ENCODE measurements at places on chromosomes 13 and 19. TPM values are rescaled to one million over a fixed set of nuclear protein-coding genes. Genes with fewer than 3 reads are reported as not detected.

Gene ZNF324B
- 11.9 TPM for total RNA-seq

Gene RASGRP4
- 0.43 TPM for total RNA-seq

Gene PRR19
- 2.8 TPM for total RNA-seq

Gene FGF22
- total RNA-seq = 0.84 TPM

Gene ZNF749
- 26.1 TPM for total RNA-seq

Gene ZNF681
- total RNA-seq = 11.5 TPM

Gene ZNF730
- 26.2 TPM for total RNA-seq

Gene KIR3DL3
- not detected for total RNA-seq

Gene SPTBN4
- 0.40 TPM for total RNA-seq

Gene NECTIN2
- total RNA-seq = 78.5 TPM

Gene SMAD9
- total RNA-seq = 2.6 TPM

Gene RGL3
- 0.30 TPM for total RNA-seq
